Omental fat pad (tissue), 4 donors: ENCODE measurements at places on chromosomes 3 and 15. TPM values are rescaled to one million over a fixed set of nuclear protein-coding genes. Genes with fewer than 3 reads are reported as not detected.

Gene SSUH2
- total RNA-seq: 0.50 TPM

GRCh38 chr3:59106085-59106648 is 56.3 kb upstream of the CFAP20DC start:
- no peak for DNase-seq

Gene BCHE
- total RNA-seq: 17.8 TPM

Gene CRYBG3
- 49.0 TPM for total RNA-seq

GRCh38 chr3:182618085-182618732 is 175.1 kb upstream of the ATP11B start:
- DNase-seq: no peak
